ENCODE measurements at places on chromosomes 16 and 17.

DNA sequence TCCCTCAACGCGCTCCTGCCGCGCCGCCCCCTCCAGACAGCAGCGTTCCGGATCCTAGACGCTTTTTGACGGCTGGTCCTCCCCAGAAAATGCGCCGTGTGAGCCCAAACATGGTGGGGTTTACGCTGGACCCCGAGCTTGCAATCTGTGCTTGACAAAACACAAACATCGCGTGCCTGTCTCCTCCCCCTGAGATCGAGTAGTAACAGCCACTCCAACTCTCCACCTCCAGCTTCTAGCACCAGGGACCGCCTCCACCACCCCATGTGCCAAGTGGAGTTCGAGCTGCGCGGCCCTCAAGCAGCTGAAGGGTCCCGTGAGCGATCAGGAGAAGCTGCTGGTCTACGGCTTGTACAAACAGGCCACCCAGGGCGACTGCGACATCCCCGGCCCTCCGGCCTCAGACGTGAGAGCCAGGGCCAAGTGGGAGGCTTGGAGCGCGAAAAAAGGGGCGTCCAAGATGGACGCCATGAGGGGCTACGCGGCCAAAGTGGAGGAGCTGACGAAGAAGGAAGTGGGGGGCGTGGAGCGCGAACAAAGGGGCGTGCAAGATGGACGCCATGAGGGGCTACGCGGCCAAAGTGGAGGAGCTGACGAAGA lies 656 bp upstream of the GEMIN4 start:
- peak; percentile 55 for DNase-seq

DNA sequence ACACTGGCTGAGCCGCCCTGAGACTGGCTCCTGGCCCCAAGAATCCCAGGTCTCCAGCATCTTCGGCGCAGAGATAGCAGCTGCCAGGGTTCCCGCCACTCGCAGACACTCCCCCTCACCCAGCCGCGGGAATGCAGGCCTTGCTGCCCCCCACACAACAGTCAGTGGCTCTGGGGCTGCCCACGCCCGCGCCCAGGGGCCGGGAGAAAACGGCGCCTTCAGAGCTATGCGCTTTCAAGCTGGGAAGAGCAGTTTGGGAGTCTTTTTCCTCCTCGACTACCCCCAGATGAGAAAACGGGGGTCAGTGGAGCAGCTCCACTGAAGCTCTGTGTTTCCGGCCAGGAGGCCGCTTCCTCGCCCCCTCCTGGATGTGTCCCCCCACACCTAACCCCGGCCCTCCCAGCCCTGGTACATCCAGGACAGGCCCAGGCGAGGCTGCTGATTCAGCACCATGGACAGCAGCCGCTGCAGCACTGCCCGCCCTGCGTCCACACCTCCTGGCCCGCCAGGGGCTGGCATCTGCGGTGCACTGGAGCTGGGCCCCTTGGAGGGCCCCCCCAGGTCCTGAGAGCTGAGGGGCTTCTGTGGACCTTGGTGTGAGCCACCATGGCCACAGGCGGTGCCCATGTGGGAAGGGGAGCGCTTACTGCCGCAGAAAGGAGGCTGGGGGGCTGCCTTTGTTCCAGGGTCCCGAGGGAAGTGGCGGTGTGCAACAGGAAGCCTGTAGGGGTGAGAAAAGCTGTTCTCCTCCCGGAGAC lies 35.7 kb downstream of the CACNA1H start:
- DNase-seq: peak; percentile 48

DNA sequence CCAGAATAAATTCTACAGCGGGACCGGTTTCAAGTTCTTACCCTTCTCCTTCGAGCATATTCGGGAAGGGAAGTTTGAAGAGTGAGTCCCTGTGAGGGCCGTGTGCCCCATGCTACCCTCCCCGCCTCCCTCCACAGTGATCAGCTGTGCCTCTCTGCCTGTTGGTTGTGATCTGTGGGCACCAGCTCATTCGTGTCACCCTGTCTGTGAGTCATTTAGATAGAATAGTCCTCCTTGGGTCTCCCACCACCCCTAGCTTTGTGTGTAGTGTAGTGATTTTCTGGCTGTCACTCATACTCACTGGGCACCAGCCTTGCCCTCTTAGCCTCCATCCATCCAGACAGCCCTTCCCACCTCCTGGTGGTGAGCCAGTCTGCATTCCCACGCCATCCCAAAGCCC lies 15.0 kb upstream of the NAGLU start:
- no peak for DNase-seq

- peak; percentile 31 for DNase-seq
Observed at GRCh38 chr17:2510559-2510958, 1.1 kb downstream of the METTL16 start.

DNA sequence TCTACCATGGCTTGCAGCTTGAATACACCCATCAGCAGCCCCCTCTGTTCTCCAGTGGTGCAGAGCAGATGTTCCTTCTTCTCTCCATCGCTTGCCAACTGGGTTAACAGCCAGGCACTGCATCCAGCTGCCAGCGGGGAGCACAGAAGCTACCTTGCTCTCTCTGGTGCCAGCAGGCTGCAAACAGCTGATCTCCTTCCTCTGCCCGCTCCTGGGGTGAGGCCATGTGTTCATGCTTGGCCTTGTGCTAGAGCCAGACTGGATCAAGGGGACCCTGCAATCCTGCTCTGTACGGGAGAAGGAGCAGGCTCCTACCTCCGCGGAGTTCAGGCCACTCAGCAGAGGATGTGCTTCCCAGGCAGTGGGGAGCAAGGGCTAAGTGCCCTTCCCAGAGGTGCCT lies 24.1 kb upstream of the ENGASE start:
- DNase-seq: no peak

DNA sequence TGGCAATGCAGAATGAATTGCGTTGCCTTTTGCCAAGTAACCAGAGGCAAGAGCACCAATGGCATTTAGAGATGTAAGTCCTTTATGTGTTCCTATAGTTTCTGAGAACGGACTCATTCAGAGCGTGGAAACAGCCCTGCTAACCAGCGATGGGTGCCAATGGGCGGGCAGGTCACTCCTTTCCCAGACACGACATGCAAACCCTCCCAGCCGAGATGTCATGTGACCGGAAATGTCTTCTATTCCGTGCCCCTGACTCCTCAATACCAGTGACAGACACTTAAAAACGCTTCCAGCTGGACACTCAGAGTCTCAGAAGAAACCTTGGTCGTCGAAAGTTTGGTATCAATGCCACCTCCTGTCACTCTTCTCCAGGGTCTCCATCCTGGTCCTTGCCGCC lies 3.2 kb downstream of the FBF1 start:
- no peak for DNase-seq

GRCh38 chr17:78045316-78045715 lies 83.2 kb downstream of the TMC6 start:
- DNase-seq: no peak

- no peak for DNase-seq
Observed at GRCh38 chr17:70217571-70217970, 48.2 kb downstream of the KCNJ2 start.

GRCh38 chr17:63120406-63120805 lies 154.4 kb downstream of the TANC2 start:
- no peak for DNase-seq

GRCh38 chr16:50526796-50527195 lies 21.4 kb upstream of the NKD1 start:
- no peak for DNase-seq

- DNase-seq: no peak
Observed at GRCh38 chr16:56611281-56611833, 3.0 kb downstream of the MT2A start.

DNA sequence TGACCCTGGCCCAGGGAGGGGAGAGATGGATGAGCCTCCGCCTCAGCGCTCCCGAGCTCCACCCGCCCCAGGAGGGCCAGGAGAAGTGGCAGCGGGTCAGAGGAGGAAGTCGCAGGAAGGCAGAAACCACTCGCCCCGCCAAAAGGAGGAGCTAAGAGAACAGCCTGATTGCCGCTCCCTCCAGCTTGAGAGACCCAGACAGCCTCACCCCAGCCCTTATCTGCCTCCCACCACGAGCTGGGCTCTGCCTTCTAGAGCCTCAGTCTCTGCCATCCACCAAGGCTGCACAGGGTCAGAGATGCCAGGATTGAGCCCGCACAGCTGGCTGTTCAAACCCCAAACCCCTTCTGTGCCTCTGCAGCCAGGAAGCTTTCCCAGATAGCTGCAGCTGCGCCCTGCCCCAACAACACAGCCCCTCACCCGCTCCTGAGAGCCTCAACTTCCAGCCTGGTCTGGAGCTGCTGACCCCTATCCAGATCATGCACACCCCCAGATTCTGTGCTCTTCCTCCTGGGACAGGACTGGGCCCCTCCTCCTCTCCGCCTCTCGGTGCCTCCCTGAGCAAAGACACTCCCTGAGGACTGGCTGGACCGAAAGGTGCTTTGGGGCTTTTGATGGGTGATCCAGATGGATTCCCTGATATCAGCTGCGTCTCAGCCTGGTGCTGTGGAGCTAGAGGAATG lies 1.0 kb upstream of the ATP2A3 start:
- peak; percentile 74 for DNase-seq

DNA sequence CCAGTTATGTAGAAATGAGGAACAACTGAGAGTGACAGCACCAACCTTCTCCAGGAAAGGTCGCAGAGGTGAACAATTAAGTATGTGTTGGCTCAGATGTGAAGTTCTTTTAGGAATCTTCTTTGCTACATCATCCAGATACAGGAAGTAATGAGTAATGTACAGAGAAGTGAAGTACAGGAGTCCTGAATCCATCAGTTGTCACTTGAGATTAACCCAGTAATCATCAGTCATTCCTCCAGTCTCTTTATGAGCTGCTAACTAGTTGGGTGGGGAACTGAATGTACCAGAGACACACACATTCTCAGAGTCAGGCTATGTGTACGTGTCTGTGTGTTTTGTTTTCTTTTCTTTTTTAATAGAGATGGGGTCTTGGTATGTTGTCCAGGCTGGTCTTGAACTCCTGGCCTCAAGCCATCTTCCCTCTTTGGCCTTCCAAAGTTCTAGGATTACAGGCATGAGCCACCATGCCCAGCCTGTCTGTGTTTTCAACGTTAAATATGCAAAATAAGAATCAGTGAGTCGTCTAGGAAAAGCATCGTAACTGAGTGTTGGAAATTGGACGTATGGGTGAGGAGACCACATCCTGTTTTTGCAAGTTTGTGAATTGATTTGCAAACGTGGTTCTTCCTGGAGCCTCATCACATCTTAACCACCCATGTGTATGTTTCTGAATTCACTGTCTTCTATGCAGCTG lies 19.9 kb downstream of the ZNF200 start:
- DNase-seq: no peak

GRCh38 chr16:21302898-21303528 lies 24.9 kb upstream of the CRYM start:
- peak; percentile 74 for DNase-seq

DNA sequence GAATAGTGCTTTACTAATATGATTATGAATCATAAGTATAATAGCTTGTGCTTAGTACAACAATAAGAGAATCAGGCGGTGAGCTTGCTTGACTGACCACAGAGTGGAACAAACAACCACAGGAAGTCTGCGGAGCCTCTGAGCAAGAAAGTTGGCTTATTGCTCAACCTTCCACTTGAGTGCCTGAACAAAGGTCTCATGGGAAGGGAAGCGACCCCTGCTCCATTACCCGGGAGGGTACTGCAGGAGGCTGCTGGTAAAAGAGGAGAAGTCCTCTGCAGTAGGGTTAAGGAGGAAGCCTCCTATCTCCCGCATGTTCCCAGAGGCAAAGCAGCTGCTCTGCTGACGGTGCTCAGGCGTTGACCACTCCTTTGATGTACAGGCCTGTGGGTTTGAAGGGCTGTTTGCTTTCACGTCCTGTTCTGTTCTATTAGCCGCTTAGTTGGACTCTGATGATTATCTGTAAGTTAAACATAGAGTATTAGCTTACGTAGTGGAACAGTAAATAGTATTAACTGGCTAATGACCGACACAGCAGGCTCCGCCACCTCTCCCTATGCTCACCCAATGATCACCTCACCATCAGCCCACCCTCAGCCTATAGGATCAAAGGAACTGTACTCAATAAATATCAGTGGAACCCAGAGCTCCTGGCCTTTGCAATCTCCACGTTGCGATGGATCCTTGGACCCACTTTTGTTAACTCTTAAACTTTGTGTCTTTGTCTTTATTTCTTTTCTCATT lies 17.5 kb downstream of the ALOX15B start:
- DNase-seq: no peak

- peak; percentile 54 for DNase-seq
Observed at GRCh38 chr17:28105501-28105900, 63.0 kb downstream of the NLK start.

- DNase-seq: no peak
Observed at GRCh38 chr17:1469231-1469852, 13.3 kb upstream of the CRK start.

DNA sequence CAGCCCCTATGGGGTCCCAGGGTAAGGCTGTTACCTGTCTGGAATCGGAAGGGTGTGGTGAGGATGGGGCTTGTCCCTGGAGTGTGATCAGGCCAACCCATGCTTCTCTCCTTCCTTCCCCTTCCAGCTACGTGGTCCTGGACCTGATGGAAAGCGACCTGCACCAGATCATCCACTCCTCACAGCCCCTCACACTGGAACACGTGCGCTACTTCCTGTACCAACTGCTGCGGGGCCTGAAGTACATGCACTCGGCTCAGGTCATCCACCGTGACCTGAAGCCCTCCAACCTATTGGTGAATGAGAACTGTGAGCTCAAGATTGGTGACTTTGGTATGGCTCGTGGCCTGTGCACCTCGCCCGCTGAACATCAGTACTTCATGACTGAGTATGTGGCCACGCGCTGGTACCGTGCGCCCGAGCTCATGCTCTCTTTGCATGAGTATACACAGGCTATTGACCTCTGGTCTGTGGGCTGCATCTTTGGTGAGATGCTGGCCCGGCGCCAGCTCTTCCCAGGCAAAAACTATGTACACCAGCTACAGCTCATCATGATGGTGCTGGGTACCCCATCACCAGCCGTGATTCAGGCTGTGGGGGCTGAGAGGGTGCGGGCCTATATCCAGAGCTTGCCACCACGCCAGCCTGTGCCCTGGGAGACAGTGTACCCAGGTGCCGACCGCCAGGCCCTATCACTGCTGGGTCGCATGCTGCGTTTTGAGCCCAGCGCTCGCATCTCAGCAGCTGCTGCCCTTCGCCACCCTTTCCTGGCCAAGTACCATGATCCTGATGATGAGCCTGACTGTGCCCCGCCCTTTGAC lies 2.4 kb downstream of the MAPK7 start:
- no peak for DNase-seq

DNA sequence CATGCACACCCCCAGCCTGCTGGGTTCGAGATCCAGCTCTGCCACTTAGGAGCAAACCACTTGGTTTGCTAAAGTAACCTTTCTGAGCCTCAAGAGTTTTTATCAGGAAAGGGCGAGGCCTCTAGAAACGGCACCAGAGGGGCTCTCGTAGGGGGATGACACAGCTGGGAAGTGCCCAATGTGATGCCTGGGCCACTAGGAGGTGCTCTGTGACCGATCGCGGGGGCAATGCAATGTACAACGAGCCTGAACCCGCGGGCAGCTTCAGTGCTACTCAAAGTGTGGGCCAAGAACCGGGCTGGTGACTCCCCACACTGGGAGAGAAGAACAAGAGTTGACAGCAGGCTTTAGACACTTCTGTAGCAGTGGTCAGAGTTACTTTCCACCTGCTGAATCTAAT lies 9.4 kb downstream of the C16orf89 start:
- peak; percentile 86 for DNase-seq

- no peak for DNase-seq
Observed at GRCh38 chr17:39738568-39738901, 797 bp downstream of the GRB7 start.
